GM12878 (cell line): ENCODE measurements at places on chromosomes 7 and 10. TPM values are rescaled to one million over a fixed set of nuclear protein-coding genes. Genes with fewer than 3 reads are reported as not detected.

DNA sequence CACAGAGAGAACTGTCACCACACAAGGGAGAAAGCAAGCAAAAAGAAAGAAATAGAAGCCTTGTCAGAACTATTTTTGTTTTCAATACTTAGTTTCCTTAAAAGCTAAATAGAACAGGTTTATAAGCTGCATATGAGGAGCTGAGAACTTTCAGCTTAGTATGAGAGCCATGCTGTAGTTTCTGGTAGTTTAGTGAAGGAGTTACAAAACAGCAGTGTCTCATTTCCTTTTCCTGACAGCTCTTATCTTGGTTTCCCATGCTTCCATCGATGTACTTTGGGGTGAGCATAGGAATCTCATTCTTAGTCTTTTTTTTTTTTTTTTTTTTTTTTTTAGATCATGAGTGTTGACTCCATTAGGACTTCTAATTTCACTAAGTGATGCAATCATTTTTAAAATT, 8.6 kb upstream of the CHRM2 start:
- H3K27me3 ChIP-seq: no peaks in the 10 kb centered on the region
- no peak for DNase-seq
- H3K4me3 ChIP-seq: no peak overlapping the region
- H3K36me3 ChIP-seq: no peaks in the 10 kb centered on the region
- no peaks in the 10 kb centered on the region for H3K4me1 ChIP-seq
- no peak overlapping the region for H3K27ac ChIP-seq

- no peaks in the 10 kb centered on the region for H3K27me3 ChIP-seq
- no peak for DNase-seq
- H3K36me3 ChIP-seq: no peaks in the 10 kb centered on the region; the same call in none of the 2 replicates
Observed at GRCh38 chr10:21593986-21594385, 60.0 kb downstream of the MLLT10 start.

DNA sequence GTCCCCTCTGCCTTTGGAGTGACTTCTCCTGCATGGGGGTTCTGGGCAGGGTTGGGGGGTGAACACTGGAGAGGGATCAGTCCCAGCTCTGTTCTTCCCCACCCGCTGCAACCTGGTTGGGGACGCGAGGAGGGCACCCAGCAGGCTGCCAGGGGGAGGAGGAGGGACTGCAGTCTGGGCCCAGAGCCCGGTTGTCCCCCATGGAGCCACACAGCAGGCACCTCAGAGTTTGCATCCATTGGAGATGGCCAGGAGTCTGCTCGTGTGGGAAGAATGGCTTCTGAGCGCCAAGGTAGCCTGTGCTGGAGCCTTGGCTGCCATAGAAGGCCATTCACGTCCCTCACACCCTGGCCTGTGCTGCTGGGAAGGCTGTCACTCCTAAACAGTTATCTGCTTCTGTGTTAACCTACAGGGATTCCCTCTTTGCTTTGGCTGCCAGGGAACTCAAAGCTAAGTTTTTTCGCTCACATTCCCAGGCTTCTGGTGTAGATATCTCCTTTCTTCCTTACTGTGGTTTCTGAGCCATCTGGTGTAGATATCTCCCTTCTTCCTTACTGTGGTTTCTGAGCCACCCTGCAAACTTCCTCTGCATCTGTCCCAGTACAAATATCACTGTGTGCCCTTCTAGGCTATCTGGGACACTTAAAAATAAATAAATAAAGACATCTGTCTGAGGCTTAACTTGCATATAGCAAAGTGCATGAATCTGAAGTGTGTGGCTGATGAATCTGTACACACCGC, 133.7 kb downstream of the LHPP start:
- no peak for DNase-seq
- no peak overlapping the region for H3K4me3 ChIP-seq
- H3K36me3 ChIP-seq: no peaks in the 10 kb centered on the region
- no peaks in the 10 kb centered on the region for H3K4me1 ChIP-seq

MYL10 gene
- not detected in 2 replicates for total RNA-seq
